Right ventricle myocardium inferior (tissue), 1 donor: ENCODE measurements at places on chromosomes 7 and 10. TPM values are rescaled to one million over a fixed set of nuclear protein-coding genes. Genes with fewer than 3 reads are reported as not detected.

- no peak for DNase-seq
Observed at GRCh38 chr7:1053816-1054370, 9.5 kb downstream of the GPR146 start.

DNA sequence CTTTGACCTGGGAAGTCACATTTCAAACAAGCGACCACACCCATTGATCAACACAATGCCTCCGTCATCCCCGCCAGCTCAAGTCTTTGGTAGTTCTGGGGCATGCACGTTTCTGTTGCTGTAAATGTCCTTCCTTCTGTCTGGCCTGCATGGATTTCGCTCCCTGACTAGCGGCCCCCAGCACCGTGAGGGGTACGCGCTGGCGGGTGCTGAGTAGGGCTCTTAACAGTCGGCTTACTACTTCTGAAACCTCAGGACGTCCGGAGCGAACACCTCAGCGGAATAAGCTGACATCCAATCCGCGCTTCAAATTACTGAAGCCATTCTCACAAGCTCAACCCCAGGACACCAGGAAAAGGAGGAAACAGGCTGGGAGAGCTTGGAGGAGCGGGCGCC lies 505 bp downstream of the NUDCD3 start:
- peak; percentile 69 for DNase-seq

- DNase-seq, result peak; percentile 21
Observed at GRCh38 chr7:1963575-1963974, 269.2 kb downstream of the MAD1L1 start.

GRCh38 chr7:139629392-139630082 lies 106.1 kb downstream of the CLEC2L start:
- no peak for DNase-seq

- peak; percentile 62 for DNase-seq
Observed at GRCh38 chr7:30427296-30428070, 51.1 kb downstream of the NOD1 start.

DNA sequence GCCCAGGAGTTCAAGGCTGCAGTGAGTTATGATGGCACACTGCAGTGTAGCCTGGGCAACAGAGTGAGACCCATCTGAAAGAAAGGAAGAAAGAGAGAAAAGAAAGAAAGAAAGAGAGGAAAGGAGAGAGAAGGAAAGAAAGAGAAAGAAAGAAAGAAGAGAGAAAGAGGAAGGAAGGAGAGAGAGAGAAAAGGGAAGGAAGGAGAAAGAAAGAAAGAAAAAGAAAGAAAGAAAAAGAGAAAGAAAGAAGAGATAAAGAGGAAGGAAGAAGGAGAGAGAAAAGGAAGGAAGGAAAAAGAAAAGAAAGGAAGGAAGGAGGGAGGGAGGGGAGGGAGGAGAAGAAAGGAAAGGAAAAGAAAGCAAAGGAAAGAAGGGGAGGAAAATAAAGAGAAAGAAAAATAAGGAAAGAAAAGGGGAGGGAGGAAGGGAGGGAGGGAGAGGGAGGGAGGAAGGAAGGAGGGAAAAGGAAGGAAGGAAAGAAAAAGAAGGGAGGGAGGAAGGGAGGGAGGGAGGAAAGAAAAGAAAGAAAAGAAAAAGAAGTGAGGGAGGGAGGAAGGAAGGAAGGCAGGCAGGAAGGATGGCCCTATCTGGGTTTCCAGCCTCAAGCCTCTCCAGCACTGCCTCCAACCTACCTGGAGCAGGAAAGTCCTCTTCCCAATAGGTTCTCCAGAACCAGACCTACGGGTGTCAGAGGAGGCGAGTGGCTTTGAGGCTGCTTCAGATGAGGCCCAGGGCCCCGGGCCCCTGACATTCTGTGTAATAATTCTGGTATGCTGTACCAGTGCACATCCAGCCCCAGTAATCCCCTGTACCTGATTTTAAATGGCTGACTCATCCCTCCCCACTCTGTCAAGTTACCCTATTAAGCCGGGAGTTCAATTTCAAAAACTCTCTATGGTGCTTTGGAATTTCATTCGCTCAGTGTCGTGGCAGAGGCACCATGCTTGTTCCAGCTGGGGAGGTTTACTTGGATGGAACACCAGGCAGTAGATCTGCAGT lies 6.8 kb upstream of the PARD3 start:
- DNase-seq, result no peak

DNA sequence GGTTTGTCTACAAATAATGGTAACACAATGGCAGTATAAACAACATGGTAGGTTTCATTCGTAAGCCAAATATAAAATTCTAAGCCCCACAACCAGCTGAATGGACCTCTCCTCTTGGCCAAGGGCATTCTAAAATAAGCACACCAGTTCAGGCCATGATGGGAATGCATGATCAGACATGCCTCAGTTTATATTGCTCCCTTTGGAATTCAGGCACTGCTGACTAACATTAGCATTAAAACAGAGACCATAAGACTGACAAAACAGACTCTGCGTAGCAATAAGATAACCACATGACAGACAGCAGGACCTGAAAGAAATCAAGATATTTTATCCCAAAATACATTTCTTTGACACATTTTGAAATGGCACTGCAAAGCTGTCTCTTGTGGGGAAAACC lies 125.8 kb downstream of the FAM107B start:
- no peak for DNase-seq

DNA sequence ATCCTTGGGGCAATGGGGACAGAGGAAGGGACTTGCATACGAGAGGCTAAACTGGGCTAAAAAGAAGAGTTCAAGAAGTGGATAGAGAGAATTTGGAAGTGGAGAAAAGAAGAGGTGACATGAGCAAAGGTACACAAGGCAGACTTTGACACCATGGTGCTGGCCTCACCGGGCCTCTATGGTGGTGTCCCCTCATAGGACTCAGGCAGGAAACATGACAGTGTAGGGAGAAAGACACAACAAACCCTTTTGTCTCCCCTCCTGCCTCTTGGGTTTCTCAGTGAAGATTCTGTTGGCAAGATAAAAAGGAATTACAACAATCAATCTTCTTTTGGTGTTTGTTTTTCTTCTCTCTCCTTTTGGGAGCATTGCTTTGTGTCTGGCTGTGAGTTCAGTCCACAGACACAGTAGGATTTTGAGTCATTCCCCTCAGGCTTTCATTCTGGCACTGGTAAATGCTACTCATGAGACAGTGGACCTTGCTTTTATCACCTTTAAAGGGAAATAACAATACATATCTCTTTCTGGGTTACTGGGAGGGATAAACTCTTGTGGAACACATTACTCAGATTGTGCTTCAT lies 827.7 kb downstream of the TNS3 start:
- DNase-seq, result no peak

DNA sequence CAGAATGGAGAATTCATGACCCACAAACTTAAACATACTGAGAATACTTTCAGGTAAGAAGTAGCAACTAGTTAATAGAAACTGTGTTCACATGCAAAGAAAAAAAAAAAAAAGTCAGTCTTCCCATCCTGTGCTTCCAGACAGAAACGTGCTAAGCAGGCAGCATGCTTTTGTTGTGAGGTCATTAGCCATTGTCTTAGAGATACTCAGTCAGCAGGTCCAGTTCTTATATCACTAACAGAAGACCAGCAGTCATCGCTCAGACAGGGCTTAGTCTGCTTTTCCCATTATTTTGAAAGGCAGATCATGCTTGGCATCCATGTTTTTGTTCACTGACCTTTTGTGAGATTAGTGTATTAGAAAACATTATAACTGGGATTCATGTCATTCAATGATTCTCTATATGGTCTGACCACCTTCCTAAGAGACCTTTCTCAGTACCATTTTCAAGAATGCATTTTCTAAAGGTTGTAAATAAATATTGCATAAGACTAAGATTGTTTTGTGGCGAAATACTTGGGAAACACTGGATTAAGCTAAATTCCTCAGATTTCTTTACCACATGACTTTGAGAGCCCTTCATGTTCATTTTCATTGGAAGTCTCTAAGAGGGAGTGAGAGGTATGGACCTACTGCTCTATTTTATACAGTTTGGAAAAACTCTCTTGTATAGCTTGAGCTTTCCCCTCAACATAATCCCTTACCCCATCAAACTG lies 45.0 kb upstream of the AGBL3 start:
- no peak for DNase-seq

DNA sequence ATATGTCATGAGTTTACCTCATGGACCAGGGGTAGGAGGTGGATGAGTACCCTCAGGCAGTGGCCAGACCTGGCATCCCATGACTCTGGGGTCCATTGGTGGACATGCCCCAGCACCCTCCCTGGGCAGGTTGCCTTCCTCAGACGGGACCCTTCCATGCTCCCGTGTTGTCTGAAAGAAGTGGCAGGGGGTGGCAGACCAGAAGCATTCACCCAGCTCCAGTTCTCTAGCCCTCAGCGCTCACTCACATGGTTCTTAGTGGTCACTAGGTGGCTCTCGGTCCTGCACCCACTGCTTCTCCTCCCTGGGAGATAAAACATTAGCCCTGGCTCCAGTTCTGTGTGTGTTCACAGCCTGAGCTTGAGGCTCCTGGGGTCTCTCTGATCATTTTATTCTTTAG lies 6.0 kb downstream of the RBP3 start:
- DNase-seq, result no peak

GRCh38 chr10:97063271-97063982 lies 122.3 kb downstream of the SLIT1 start:
- no peak for DNase-seq

DNA sequence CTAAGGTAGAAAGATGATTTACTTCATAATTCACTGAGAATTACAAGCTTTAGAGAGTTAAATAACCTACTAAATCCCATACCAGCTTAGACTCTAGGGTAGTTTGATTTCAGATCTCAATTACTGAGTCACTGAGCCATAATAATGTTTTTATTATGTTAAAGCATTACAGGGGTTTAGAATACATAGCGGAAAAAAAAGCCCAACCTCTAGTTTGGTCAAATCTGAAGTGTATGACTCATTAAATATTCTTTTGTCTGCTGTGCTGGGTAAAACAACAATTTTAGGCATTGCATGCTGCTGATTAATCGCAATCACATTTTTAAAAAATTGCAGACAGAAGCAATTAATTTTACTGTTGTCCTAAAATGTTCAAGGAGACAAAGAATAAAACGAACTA lies 48.5 kb downstream of the MALRD1 start:
- DNase-seq, result no peak

GRCh38 chr7:14843755-14844154 lies 58.8 kb downstream of the DGKB start:
- DNase-seq, result no peak

The CALHM1 gene
- total RNA-seq, result not detected

The GPR146 gene
- 30.6 TPM for total RNA-seq

The IKZF1 gene
- 3.5 TPM for total RNA-seq

The FFAR4 gene
- total RNA-seq, result 0.24 TPM

The CTAGE6 gene
- not detected for total RNA-seq

The SPDYE1 gene
- not detected for total RNA-seq
